ENCODE measurements at places on chromosomes 3 and 15. TPM values are rescaled to one million over a fixed set of nuclear protein-coding genes. Genes with fewer than 3 reads are reported as not detected.

The CPNE9 gene
- total RNA-seq = not detected

The DCLK3 gene
- total RNA-seq = under 0.01 TPM

The IMPG2 gene
- 0.44 TPM for total RNA-seq

The SERPINI2 gene
- total RNA-seq = not detected

The SMCO1 gene
- not detected for total RNA-seq

The ZNF80 gene
- not detected for total RNA-seq

The CPLX3 gene
- total RNA-seq = not detected

The HYKK gene
- total RNA-seq = 4.9 TPM

The ASB14 gene
- total RNA-seq = under 0.01 TPM

The CCR1 gene
- 0.87 TPM for total RNA-seq

The CYP1A2 gene
- total RNA-seq = not detected

The CDCP1 gene
- total RNA-seq = 27.7 TPM

The BCHE gene
- 13.4 TPM for total RNA-seq

The VGLL3 gene
- 11.2 TPM for total RNA-seq

The GRAMD1C gene
- 7.6 TPM for total RNA-seq

Measured in uterine smooth muscle cell (primary cell).